SJCRH30 (cell line): ENCODE measurements at places on chromosomes 1 and 21. TPM values are rescaled to one million over a fixed set of nuclear protein-coding genes. Genes with fewer than 3 reads are reported as not detected.

Gene KCNE2
- 0.12 TPM in 1 of 2 replicates, not detected in the other for total RNA-seq

Gene TDRD5
- total RNA-seq = not detected in 2 replicates

Gene MATN1
- total RNA-seq = 0.47 and 0.89 TPM in 2 replicates

Gene TNNT2
- 74.9 and 90.0 TPM in 2 replicates for total RNA-seq

Gene SPATA6
- total RNA-seq = 3.0 and 3.4 TPM in 2 replicates

DNA sequence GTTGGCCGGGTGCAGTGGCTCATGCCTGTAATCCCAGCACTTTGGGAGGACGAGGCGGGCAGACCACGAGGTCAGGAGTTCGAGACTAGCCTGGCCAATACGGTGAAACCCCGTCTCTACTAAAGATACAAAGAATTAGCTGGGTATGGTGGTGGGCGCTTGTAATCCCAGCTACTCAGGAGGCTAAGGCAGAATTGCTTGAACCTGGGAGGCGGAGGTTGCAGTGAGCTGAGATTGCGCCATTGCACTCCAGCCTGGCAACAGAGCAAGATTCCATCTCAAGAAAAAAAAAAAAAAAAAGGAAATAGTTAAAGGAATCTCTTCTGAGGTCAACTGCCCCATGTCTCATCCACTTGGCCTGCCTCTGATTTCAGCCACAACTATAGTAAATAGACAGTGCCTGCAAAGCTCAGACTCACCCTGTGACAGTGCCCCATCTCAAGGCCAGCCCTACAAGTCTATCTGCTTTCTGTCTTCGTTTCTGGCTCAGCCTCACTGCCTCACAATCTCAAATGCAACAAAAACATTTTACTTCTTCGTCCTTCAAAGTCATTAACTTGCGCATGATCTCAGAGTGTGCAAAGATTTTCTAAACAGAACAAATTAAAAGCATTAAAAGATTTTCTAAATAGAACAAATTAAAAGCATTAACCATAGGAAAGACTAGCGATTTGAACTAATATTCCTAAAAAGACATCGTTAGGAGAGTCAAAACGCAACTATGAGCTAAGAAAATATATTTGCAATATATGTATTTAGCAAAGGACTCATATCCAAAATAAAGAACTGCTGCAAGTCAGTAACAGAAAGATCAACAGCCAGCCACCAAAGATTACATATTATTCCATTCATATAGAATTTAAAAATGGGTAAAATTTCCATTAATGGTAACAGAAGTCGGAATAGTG, 65.0 kb upstream of the PRDX6 start:
- no peak for DNase-seq

DNA sequence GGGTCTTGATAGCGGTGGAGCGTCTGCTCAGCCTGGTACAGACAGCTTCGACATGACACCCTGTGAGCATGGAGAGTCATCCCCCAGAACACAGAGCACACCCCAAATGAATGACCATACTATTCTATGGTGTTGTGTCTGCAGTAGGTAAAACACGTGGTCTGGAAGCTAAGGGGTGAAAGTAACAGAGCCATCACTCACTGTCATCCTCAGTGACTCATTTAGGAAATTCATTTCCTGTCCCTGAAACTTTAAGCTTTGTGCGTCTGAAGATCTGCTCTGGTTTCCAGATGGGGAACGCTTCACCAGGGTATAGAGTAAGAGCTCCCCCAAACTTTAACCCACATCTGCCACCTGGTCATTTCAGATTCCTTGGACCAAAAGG, 94.8 kb upstream of the DISP3 start:
- no peak for DNase-seq

DNA sequence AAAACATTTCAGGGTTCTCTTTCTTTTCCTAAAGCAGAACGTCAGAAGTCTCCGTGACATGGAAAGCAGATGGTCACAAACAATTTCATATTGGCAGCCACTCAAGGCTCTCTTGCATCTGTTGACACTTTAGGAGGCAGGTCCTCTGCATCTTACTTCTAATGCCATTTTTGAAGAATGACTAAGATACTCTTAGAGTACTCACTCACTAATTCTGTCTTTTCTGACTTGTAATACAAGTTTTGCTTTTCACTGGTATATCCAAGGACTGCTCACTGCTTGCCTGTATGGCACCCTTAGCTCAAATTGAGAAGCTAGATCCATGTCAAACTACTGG, 68.3 kb downstream of the PRRX1 start:
- DNase-seq = peak; percentile 2

- no peak for DNase-seq
Measured at GRCh38 chr1:221431068-221431651, 310.7 kb downstream of the DUSP10 start.

- no peak for DNase-seq
Measured at GRCh38 chr21:25428537-25428936, 178.7 kb downstream of the MRPL39 start.

DNA sequence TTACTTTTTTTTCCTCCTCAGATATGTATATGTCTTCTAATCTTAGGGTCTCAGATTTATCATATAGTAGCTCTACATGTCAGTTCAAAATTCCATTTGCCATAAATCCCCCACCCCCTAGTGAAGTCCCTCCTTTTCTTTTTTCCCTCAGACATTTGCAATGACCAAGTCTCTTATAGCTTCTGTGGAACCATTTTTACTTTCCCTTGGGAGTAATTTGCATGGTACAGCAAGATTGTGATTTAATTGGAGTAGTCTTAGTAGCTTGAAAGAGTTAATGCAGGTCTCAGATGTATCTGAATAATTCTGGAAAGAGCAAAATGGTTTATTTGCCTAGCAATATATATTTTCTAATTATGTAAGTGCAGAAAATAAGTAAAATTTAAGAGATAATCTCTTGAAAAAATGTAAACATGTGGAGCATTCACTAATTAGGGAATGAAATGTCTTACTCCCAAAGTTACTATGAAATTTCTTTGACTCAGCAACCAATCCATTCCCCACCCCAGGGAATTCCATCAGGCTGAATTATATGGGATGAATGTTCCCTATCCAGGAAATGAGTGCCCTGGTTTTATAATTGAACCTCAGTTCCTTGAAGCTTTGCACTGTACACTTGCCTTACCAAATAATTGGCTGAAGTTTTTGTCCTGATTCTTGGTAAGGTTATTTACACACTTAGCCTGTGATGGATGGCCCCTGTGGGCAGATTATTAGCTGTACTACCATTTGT, 267.0 kb downstream of the DNM3 start:
- peak; percentile 50 for DNase-seq

DNA sequence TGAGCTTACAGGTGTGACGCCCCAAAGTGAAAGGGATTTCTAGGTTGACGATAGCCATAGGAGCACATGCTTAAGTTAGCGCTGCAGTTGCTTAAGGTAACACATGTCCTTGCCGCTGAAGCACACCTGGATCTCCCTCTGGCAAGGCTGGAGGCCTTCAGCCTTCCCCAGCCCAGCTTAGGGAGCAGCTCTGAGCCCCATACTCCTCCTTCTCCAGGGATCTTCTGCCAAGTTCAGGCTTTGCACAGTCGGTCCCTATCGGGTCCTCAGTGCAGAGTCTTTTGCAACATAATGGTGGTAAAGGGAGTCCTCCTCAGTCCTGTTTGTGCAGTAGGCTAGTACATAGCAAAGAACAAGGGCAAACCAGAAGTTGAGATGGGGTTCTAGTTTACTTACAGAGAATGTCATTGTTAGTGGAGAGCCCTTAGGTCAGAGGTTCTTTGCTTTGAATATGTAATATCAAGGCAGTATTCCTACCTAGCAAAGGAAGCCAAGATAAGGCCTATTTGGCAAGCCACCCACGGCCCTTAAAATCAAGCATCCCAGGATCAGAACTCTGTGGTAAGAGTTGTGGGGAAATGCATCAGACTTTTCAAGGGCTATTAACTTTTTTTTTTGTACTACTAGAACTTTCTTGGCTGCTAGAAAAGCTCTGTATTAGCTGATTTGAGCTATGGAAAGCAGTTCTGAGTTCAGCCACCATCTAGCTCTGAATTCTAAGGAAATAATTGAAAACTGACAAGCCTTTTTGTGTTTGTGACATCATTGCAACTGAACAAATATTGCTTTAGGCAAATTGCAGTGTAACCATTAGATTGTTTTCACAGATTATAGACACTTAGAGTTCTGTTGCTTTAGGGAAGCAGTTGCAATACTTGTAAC, 1.4 kb downstream of the EVA1C start:
- no peak for DNase-seq

- DNase-seq = no peak
Measured at GRCh38 chr1:4970532-4970931, 316.1 kb downstream of the AJAP1 start.

DNA sequence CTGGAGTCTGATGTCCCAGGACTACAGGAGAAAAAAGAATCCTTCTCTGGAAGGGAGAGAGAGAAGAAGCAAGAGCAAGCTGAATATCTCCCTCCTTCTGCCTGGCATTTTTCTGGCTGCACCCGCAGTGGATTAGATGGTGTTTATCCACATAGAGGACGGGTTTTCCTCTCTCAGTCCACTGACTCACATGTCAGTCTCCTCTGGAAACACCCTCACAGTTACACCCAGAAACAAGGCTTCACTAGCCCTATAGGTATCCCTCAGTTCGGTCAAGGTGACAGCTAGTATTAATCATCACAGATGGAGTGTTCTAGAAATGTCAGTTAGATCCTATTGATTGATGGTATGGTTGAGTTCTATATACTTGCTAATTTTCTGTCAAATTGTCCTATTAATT, 87.9 kb downstream of the RHOU start:
- DNase-seq = no peak

DNA sequence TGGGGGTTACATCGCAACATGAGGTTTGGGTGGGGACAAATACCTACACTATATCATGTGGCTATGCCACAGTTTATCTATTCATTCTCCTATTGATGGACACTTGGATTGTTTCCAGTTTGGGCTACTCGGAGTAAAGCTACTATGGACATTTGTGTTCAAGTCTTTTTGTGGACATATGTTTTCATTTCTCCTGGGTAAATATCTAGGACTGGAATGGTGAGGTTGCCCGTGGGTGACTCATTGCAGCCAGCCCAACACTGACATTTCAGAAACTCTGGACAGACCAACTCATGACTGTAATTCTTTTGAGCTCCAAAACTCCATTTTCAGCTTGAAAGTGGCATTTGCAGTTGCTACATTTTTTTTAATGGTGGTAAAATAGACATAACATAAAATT, 82.7 kb downstream of the KAZN start:
- no peak for DNase-seq

GRCh38 chr1:94265906-94266305, 28.5 kb upstream of the ARHGAP29 start:
- DNase-seq = no peak

DNA sequence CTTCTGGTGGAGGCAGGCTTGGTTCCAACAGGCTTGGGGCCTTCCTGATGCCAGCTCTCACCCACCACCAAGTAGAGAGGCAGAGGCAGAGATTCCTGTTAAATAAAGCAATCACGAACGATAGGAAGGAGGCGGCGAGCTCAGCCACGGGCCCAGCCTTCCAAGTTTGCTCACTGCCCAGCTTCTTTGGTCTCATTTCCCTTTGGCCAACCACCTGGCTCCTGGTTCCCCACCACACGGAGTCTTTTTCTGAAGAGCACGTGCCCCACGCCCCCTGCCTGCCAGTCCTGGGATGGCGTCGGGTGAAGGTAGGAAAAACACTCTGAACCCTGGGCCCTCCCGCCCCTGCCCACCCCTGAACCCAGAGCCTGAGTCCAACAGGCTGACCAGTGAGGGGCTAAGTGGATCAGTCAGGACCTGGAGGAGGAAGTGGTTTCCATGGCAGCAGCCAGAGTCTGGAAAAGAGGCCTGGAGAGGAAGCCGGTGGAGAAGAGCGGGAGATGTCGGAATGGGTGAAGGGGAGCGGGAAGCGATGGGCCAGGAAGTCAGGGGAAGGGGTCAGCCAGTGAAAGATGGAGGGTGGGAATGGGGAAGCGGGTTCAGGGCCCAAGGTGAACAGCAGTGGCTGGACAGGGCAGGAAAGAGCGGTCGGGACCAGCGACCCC, 158.2 kb upstream of the KLHDC7A start:
- DNase-seq = peak; percentile 13

GRCh38 chr1:176444286-176444685, 18.7 kb upstream of the PAPPA2 start:
- DNase-seq = no peak

GRCh38 chr1:50417507-50417906, 5.7 kb downstream of the DMRTA2 start:
- DNase-seq = no peak

GRCh38 chr1:92441697-92442342, 44.9 kb downstream of the GFI1 start:
- DNase-seq = peak; percentile 84

DNA sequence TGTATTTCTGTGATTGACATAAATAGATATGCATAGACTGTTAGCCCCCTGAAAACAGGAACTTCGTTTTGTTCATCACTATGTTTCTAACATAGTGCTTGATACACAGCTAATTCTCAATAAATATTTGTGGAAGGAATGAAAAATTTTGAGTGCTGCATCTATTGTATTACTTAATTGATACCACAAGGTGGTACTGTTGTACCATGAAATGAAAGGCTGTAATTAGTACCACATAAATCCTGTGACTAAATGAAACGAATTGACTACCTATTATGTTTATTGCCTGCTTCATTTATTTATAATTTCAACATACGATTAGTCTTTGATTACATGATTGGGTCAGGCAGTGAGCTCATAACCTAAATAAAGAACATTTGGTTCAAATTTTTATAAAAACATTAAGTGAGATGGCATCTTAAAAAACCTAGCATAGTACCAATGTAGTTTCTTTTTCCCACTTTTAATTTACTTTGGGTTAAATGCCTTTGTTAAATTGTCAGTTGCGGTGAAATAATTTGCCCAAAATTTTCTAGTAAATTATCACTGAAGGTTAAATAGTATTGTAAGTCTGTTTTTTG, 15.0 kb upstream of the TGFB2 start:
- no peak for DNase-seq

DNA sequence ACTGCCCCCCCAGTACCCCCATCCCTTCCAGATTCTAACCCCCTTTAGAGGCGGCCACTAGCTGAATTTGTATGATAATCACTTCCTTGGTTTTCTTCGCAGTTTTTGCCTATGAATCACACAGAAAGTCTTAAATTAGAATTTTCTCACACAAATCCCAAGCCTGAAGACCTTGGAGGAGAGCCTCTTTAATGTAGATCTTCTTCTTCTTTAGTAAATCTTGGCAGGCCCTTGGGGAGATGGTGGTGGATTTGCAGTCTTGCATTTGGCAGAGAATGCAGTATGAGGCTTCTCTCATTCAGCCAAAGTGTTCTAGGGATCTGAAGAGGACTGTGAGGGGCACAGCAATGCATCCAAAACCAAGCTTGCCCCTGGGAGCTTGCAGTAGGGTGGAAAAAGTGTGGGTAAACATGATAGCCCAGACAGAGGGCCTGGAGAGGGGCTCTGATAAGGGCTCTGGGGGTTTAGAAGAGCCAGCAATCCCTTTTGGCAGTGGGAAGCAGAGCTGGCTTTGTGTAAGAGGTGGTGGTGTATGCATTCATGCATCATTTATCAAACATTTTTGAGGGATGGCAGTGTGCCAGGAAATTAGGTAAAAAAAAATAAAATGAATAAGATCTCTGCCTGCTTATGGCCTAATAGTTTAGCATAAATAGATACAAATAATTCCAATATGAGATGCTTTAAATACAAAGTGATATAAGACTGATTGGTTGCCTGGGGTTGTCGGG, 7.7 kb upstream of the CDC42 start:
- no peak for DNase-seq

- peak; percentile 77 for DNase-seq
Measured at GRCh38 chr1:181099152-181100014, 10.9 kb downstream of the IER5 start.
